ENCODE measurements at places on chromosomes 3 and 15. TPM values are rescaled to one million over a fixed set of nuclear protein-coding genes. Genes with fewer than 3 reads are reported as not detected.

- no peak overlapping the region for H3K27ac ChIP-seq
- H3K4me1 ChIP-seq: no peaks in the 10 kb centered on the region
- H3K4me3 ChIP-seq: no peak overlapping the region
- H3K27me3 ChIP-seq: peaks cover 3% of the 10 kb centered on the region
Measured at GRCh38 chr3:36075491-36075890, 304.8 kb upstream of the STAC start.

DNA sequence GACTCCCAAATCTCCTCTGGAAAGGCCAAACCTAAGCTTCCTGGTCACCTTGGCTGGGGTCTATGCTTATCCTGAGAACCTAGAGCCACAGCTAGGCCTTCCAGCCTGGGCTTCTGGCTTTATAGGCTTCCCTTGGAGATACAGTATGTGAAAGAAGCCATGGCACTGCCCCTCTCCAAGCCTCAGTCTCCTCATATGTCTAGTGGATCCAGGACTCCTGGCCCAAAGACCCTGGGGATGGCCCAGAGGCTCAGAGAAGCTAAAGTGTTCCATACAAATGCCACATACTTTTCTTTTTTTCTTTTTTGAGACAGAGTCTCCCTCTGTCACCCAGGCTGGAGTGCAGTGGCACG is 8.6 kb downstream of the ACAA1 start:
- peaks cover 13% of the 10 kb centered on the region for H3K36me3 ChIP-seq
- no peak overlapping the region for H3K4me3 ChIP-seq
- no peaks in the 10 kb centered on the region for H3K27me3 ChIP-seq
- no peak overlapping the region for H3K27ac ChIP-seq

GRCh38 chr3:68878322-68878721 is 54.0 kb downstream of the TAFA4 start:
- H3K36me3 ChIP-seq: no peaks in the 10 kb centered on the region
- DNase-seq: peak; percentile 21
- H3K4me1 ChIP-seq: no peaks in the 10 kb centered on the region
- no peak overlapping the region for H3K4me3 ChIP-seq
- no peak overlapping the region for H3K27ac ChIP-seq

GRCh38 chr15:58433597-58434333 is 2.0 kb downstream of the LIPC start:
- H3K36me3 ChIP-seq: no peaks in the 10 kb centered on the region
- no peak for DNase-seq
- H3K4me3 ChIP-seq: no peak overlapping the region
- no peaks in the 10 kb centered on the region for H3K27me3 ChIP-seq
- H3K4me1 ChIP-seq: peaks cover under 1% of the 10 kb centered on the region

- DNase-seq: no peak
- no peak overlapping the region for H3K27ac ChIP-seq
- no peaks in the 10 kb centered on the region for H3K27me3 ChIP-seq
- no peak overlapping the region for H3K4me3 ChIP-seq
Measured at GRCh38 chr15:46786590-46787285, 930.6 kb upstream of the SEMA6D start.

DNA sequence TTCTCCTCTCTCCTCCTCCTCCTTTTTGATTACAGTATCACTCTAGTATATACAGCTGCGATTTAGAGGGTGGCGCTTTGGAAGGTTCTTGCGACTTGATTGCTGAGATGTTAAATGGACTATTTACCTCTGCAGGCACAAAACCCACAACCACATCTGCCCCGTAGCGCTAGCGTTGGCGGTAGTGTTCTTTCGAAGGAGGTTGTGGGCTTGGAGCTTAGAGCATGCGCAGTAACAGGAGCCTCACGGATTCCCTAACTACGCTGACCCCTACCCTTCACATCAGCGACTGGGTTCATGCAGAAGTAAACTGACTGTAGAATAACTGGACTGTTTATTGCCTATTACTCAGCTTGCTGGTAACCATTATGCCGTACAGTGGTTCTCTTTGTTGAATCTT is 58.0 kb downstream of the CGGBP1 start:
- H3K4me3 ChIP-seq: peak overlapping the region; percentile 76
- peak; percentile 12 for DNase-seq
- no peaks in the 10 kb centered on the region for H3K36me3 ChIP-seq
- H3K4me1 ChIP-seq: no peaks in the 10 kb centered on the region

GRCh38 chr3:145183261-145183660 is 977.7 kb downstream of the PLOD2 start:
- H3K36me3 ChIP-seq: no peaks in the 10 kb centered on the region
- H3K4me3 ChIP-seq: no peak overlapping the region
- peaks cover 9% of the 10 kb centered on the region for H3K4me1 ChIP-seq
- no peak overlapping the region for H3K27ac ChIP-seq

- H3K4me3 ChIP-seq: no peak overlapping the region
- DNase-seq: no peak
- H3K36me3 ChIP-seq: peaks cover 19% of the 10 kb centered on the region
- no peaks in the 10 kb centered on the region for H3K27me3 ChIP-seq
Measured at GRCh38 chr3:172294223-172294806, 153.9 kb downstream of the GHSR start.

- H3K4me1 ChIP-seq: peaks cover 4% of the 10 kb centered on the region
- H3K4me3 ChIP-seq: no peak overlapping the region
- DNase-seq: no peak
- no peaks in the 10 kb centered on the region for H3K27me3 ChIP-seq
Measured at GRCh38 chr3:141920701-141921100, 44.3 kb downstream of the ATP1B3 start.

- no peaks in the 10 kb centered on the region for H3K36me3 ChIP-seq
- no peaks in the 10 kb centered on the region for H3K27me3 ChIP-seq
- no peaks in the 10 kb centered on the region for H3K4me1 ChIP-seq
- no peak overlapping the region for H3K27ac ChIP-seq
- DNase-seq: no peak
- H3K4me3 ChIP-seq: no peak overlapping the region
Measured at GRCh38 chr3:20576228-20576627, 390.2 kb upstream of the SGO1 start.

- H3K4me1 ChIP-seq: peaks cover 15% of the 10 kb centered on the region
- no peak for DNase-seq
- no peak overlapping the region for H3K27ac ChIP-seq
Measured at GRCh38 chr3:125358923-125359322, 16.2 kb downstream of the ZNF148 start.

DNA sequence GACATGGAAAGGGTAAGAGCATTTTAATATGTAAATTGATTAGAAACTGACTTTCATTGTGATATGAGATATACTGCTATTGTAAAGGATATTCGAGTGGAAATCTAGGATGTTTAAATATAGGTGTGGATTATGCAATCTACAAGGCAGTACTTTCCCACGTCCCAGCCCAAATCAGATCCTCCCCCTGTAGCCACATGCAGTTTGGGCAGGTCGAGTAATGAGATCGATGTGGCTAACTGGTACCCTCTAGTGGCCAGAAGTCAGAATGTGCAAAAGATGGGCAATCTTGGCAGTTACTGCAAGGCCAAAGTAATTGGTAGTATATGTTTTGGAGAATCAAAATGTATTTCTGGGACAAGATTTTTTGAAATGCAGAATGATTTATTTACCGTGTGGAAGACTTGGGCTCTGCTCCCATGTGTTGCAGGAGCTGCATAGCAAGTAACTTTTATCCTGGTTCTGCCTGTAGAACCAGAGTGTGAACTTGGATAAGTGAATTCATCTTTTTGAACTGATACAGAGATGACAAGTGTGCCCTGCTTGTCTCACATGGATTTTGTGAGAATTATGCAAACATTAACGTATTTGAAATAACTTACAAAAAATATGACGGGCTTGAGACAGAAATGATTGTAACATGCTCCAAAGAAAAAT is 94.5 kb upstream of the ADAMTSL3 start:
- H3K4me3 ChIP-seq: no peak overlapping the region
- H3K27me3 ChIP-seq: peaks cover 11% of the 10 kb centered on the region
- peak; percentile 64 for DNase-seq
- H3K4me1 ChIP-seq: no peaks in the 10 kb centered on the region

- H3K27me3 ChIP-seq: no peaks in the 10 kb centered on the region
- peaks cover 27% of the 10 kb centered on the region for H3K4me1 ChIP-seq
- no peak for DNase-seq
- H3K27ac ChIP-seq: peak overlapping the region; percentile 81
- peak overlapping the region; percentile 12 for H3K4me3 ChIP-seq
Measured at GRCh38 chr3:29301332-29302019, 20.6 kb downstream of the RBMS3 start.

DNA sequence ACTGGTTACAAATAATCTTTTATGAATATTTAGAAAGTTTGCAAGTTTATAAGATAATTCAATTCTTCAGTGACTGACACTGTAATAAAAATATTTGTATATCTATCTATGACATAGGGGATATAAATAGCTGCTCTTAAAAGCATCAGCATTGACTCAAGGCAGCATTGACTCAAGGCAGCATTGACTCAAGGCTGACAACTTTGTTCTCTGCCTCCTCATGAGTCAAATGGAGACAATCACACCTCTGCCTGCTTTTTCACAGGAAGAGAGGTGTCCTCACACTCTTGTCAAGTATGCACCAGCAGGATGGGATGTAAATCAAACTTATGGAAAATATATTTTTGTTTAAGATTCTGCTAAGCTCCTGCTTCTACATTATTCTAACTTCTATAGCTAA is 1173.1 kb downstream of the NSUN3 start:
- no peak overlapping the region for H3K27ac ChIP-seq
- no peaks in the 10 kb centered on the region for H3K36me3 ChIP-seq
- H3K4me3 ChIP-seq: no peak overlapping the region
- DNase-seq: no peak
- H3K4me1 ChIP-seq: no peaks in the 10 kb centered on the region

DNA sequence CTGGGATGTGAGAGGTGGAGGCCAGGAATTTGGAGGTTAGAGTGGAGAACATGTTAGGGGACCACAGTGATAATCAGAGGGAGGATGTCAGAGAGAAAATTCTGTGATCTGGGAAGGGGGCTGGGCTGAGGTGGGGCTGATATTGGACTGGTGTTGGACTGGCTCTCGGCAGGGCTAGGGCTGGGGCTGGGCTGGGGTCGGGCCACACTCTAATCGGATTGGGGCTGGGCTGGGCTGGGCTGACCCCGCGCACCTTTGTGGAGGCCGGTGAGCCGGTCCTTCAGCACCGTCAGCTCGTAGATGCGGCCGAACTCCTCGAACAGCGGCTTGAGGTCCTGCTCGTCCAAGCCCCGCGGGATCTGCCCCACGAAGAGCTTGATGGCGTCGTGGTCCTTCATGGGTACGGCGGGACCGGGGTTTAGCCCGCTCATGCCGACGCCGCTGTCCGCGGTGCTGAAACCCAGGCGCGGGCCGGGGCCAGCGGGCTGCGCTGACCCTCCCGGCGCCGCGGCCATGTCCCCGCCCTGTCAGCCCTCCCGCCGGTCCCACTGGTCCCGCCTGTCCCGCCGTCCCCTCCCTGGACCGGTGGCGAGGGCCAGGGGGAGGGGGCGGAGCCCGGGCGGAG is 485 bp downstream of the CELF6 start:
- no peak overlapping the region for H3K27ac ChIP-seq
- H3K4me3 ChIP-seq: peak overlapping the region; percentile 85
- peaks cover 4% of the 10 kb centered on the region for H3K36me3 ChIP-seq
- H3K4me1 ChIP-seq: peaks cover 19% of the 10 kb centered on the region
- DNase-seq: peak; percentile 79

GRCh38 chr3:62538691-62539356 is 165.5 kb upstream of the FEZF2 start:
- H3K27ac ChIP-seq: no peak overlapping the region
- H3K36me3 ChIP-seq: no peaks in the 10 kb centered on the region
- peaks cover 33% of the 10 kb centered on the region for H3K27me3 ChIP-seq
- no peak overlapping the region for H3K4me3 ChIP-seq
- no peak for DNase-seq
- peaks cover 15% of the 10 kb centered on the region for H3K4me1 ChIP-seq

DNA sequence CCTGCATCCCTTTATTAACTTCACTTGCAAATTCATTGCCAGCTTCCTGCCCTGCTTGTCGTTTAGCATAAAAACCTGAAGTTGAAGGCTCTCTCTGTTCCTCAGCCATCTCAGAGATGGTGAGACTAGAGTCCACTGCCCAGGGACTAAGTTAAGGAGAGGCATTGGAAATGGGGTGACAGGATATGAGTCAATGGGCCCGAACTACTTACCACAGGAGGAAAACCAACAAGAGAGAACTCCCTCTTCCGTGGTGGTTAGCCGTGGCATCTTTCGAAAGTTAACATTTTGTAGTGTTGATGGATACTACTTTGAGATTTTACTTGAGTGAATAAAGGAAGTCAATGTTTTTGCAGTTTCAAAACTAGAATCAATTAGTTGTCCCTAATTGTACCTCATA is 65.3 kb downstream of the LRTM1 start:
- no peak overlapping the region for H3K4me3 ChIP-seq
- H3K27ac ChIP-seq: no peak overlapping the region
- DNase-seq: no peak

DNA sequence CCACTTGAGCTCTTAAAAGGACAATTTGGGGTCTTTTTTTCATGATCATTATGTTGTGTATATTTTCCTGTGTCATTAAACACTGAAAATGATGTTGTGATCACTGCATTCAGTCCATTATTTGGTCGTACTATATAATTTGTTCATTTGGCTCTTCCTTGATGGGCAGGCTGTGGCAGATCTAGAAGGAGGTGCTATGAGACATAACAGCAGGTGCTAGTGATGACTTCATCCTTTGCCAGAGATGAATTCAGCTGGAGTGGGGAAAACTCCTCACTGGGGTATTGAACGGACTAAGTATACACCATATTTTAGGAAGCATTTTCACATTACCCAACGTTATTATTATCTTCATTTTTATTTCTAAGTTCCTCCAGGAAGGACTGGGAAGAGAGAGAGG is 12.0 kb downstream of the CMTM7 start:
- H3K4me1 ChIP-seq: peaks cover 31% of the 10 kb centered on the region
- DNase-seq: no peak
- H3K27me3 ChIP-seq: no peaks in the 10 kb centered on the region
- H3K36me3 ChIP-seq: no peaks in the 10 kb centered on the region
- H3K27ac ChIP-seq: no peak overlapping the region

DNA sequence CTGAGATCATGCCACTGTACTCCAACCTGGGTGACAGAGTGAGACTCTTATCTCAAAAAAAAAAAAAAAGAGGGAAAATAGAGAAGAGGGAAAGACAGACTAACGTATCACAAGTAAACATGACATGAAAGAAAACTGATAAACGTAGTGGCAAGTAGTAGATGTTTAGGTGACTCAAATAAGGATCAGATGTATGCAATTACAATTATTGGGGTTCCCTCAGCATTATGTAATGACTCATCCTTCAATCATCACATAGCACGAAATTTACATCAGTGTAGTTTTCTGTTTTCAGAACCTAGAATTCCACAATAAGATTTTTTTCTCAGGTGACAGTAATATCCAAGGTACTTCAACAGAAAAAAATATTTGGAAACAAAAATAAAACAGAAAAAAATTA is 46.6 kb downstream of the DPP8 start:
- no peak for DNase-seq
- no peaks in the 10 kb centered on the region for H3K27me3 ChIP-seq
- H3K27ac ChIP-seq: no peak overlapping the region
- peaks cover 8% of the 10 kb centered on the region for H3K36me3 ChIP-seq
- H3K4me3 ChIP-seq: no peak overlapping the region

- H3K4me1 ChIP-seq: peaks cover 6% of the 10 kb centered on the region
- H3K27ac ChIP-seq: no peak overlapping the region
- DNase-seq: no peak
- no peak overlapping the region for H3K4me3 ChIP-seq
- H3K36me3 ChIP-seq: peaks cover 2% of the 10 kb centered on the region
Measured at GRCh38 chr15:85099195-85099803, 117.6 kb downstream of the PDE8A start.

The P2RY1 gene
- total RNA-seq: 8.6 TPM

The ATP8B4 gene
- 0.18 TPM for total RNA-seq

The LRTM1 gene
- total RNA-seq: not detected

The HCLS1 gene
- total RNA-seq: 0.45 TPM

The GHSR gene
- total RNA-seq: not detected

The KNG1 gene
- not detected for total RNA-seq

Data from neural crest cell (in vitro differentiated cells).